Panc1 (cell line): ENCODE measurements at places on chromosomes 4 and X. TPM values are rescaled to one million over a fixed set of nuclear protein-coding genes. Genes with fewer than 3 reads are reported as not detected.

DNA sequence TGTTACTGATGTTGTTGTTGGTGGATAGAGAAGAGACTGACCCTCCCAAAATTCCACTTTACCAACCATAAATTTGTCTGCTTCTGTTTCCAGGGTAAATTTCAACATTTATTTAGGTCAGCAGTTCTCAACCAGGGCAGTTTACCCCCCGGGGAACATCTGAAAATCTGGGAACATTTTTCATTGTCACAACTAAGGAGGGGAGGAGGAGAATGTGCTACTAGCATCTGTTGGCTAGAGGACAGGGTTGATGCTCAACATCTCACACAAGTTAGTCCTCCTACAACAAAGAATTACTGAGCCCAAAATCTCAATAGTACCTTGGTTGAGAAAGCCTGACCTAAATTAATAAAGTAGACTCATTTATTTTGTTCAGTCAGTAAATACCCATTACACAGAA lies 25.7 kb downstream of the KCTD8 start:
- DNase-seq = no peak

TGIF2LX gene
- not detected for total RNA-seq

DNA sequence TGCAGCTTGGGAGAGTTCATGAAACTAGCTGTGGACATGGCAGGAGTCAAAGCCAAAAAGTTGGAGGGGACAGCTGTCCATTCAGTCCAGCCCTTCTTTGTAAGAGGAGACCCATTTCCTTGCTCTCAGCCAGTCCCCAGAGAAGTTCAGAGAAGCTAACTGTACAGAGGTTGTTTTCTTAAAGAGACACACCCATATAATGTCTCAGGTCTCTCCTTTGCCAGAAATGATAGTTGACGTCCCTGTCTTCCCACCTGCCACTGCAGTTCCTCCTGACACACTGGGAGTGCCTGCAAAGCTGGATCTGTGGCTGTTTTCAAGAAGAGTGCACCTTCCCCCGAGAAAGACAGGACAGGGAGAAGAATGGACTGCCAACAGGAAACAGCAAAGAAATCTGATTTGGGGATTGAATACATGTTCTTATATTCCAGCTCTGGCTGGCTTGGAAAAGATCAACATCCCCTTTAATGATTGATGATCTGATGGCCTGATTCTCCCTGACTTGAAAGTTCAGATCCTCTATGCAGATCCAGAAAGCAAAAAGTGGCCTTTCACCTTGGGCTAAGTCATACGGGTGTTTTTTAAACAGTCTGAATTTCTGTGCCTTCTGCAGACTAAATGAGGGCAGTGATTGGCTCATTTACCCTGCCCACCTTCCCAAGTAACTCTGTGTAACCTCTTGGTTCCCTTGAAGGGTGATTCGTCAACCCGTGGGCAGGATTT lies 87.2 kb downstream of the MAOA start:
- DNase-seq = no peak

STK32B gene
- 11.6 TPM for total RNA-seq

ZNF141 gene
- total RNA-seq = not detected

GRCh38 chrX:10537308-10537707 lies 83.1 kb downstream of the MID1 start:
- DNase-seq = no peak

GRCh38 chr4:82677327-82677726 lies 115.5 kb upstream of the TMEM150C start:
- DNase-seq = no peak

NCAPG gene
- total RNA-seq = 31.0 TPM

- DNase-seq = no peak
Measured at GRCh38 chr4:112889619-112890527, 159.6 kb upstream of the ANK2 start.

DNA sequence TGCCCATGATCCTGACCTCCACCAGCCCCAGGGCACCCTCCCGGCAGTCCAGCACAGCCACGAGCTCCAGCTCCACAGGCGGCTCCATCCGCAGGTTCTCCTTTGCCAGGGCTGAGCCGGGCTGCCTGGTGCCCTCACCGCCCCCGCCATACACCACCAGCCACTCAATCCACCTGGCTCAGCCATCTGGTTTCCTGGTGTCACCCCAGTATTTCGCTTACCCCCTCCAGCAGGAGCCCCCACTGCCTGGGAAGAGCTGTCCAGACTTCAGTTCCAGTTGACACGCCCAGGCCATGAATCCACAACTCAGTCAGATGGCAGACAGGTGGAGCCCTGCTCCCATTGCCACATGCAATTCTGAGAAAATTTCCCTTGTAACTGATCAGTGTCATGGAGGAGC lies 3.9 kb downstream of the SHISA3 start:
- DNase-seq = no peak

- DNase-seq = no peak
Measured at GRCh38 chr4:81963015-81963762, 410.6 kb downstream of the HNRNPD start.

- no peak for DNase-seq
Measured at GRCh38 chrX:10239611-10240064, 82.9 kb downstream of the CLCN4 start.
